ENCODE measurements at places on chromosomes 4 and X. TPM values are rescaled to one million over a fixed set of nuclear protein-coding genes. Genes with fewer than 3 reads are reported as not detected.

The EFNB1 gene
- 3.4 TPM for total RNA-seq

DNA sequence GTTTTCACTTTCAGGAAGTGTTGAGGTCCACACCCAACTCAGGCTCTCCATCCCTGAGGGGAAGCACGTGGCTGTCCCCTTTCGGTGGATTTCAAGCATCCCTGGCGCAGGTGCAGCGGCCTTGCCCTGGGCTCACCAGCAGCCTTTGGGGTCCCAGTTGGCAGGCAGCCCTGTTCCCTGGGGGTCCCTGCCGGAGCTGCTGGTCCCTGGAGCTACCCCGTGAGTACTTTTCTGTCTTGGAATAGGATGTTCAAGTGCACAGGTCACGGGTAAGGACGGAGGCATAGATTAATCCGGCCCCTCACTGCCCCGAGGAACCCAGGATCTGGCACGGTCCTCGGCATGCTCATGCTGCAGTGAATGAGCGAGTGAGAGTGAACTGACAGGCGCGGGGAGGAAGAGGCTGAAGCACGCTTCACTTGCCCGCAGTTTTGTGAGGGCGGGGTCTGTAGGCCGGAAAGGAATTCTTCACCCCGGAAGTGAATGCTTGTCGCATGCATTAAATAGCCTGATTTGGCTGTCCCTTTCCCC is 117.2 kb upstream of the FAT1 start:
- DNase-seq: no peak

- no peak for DNase-seq
Observed at GRCh38 chr4:89855236-89855635, 18.3 kb upstream of the SNCA start.

DNA sequence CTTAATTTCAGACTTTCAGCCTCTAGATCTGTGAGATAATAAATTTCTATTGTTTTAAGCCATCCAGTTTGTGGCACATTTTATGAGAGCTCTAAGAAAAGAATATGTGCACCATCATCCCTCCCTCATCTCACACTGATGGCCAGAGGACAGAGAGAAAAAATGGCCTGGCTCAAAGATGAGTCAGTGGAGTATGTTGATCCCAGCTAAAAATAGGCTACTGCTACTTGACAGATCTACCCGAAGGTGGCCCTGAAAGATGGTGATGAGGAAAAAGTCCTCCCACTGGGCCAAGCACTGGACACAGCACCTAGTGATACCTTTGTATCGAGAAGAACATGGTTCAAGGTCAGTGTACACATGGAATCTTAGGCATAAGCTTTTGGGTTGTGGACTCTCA is 38.2 kb upstream of the DCTD start:
- no peak for DNase-seq

GRCh38 chrX:12447448-12448064 is 309.3 kb downstream of the FRMPD4 start:
- DNase-seq: no peak

DNA sequence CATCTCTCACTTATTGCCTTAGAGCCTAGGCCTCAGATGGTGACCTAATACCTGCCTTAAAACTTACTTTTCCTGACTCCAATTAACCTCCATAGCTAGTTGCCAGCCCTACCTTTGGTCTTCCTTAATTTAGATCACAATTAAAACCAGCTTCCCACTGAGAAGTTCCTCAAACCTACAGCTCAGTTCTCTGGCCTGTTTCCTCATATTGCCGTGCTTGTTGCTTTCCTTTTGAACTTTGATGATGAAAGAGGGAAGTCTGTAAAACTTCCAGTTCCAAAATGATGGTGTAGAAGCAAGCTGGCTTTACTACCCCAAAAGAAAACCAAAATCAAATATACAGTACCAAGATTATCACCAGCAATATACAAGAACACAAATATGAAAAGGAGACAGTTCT is 28.9 kb upstream of the CAMK2D start:
- DNase-seq: no peak
